Bronchial epithelial cell (primary cell): ENCODE measurements at places on chromosomes 13 and 19. TPM values are rescaled to one million over a fixed set of nuclear protein-coding genes. Genes with fewer than 3 reads are reported as not detected.

PTGIR gene
- 0.26 TPM in 1 of 2 replicates, not detected in the other for total RNA-seq

DACT3 gene
- under 0.01 and 0.13 TPM in 2 replicates for total RNA-seq

GRCh38 chr19:33610588-33610987 lies 11.2 kb upstream of the CHST8 start:
- no peak for DNase-seq

- no peak for DNase-seq
Measured at GRCh38 chr19:51196181-51196580, 28.7 kb upstream of the CD33 start.
